ENCODE measurements at places on chromosomes 1 and 21. TPM values are rescaled to one million over a fixed set of nuclear protein-coding genes. Genes with fewer than 3 reads are reported as not detected.

GRCh38 chr1:26180010-26180506 lies 2.8 kb downstream of the CNKSR1 start:
- no peak for ATAC-seq
- no peak overlapping the region for H3K27ac ChIP-seq
- no peaks in the 10 kb centered on the region for H3K27me3 ChIP-seq
- H3K4me3 ChIP-seq = no peak overlapping the region
- H3K4me1 ChIP-seq = no peaks in the 10 kb centered on the region
- no peaks in the 10 kb centered on the region for H3K36me3 ChIP-seq

GRCh38 chr1:56728964-56729363 lies 83.8 kb downstream of the PRKAA2 start:
- no peaks in the 10 kb centered on the region for H3K36me3 ChIP-seq
- peaks cover 13% of the 10 kb centered on the region for H3K27me3 ChIP-seq
- no peaks in the 10 kb centered on the region for H3K4me1 ChIP-seq
- no peak overlapping the region for H3K27ac ChIP-seq
- no peak for ATAC-seq

DNA sequence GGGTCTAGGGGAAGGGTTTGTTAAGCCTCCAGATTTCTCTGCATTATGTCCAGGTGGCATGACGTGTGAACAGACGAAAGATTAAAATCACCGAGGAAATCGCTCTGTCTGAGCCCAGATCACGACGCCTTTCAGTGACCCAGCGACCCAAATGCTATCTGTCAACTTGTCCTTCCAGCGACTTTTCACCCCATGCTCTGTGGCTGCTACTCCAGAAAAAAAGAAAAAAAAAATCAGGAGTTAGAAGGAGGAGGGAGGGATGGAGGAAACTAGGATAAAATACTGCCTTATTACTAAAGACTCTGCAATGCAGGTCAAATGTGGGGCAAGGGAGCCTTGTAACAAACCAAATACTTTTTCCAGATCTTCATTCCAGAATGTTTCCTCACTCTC lies 352.0 kb downstream of the NUF2 start:
- H3K27ac ChIP-seq = no peak overlapping the region
- no peak overlapping the region for H3K4me3 ChIP-seq
- H3K27me3 ChIP-seq = no peaks in the 10 kb centered on the region
- no peaks in the 10 kb centered on the region for H3K36me3 ChIP-seq

Gene TIAM1
- 9.3 TPM for total RNA-seq

- H3K27ac ChIP-seq = peak overlapping the region; percentile 83
- no peaks in the 10 kb centered on the region for H3K36me3 ChIP-seq
- peaks cover 33% of the 10 kb centered on the region for H3K4me1 ChIP-seq
- H3K4me3 ChIP-seq = no peak overlapping the region
- no peak for ATAC-seq
These were observed 1.1 kb upstream of the TRIM62 start for GRCh38 chr1:33182896-33183295.

DNA sequence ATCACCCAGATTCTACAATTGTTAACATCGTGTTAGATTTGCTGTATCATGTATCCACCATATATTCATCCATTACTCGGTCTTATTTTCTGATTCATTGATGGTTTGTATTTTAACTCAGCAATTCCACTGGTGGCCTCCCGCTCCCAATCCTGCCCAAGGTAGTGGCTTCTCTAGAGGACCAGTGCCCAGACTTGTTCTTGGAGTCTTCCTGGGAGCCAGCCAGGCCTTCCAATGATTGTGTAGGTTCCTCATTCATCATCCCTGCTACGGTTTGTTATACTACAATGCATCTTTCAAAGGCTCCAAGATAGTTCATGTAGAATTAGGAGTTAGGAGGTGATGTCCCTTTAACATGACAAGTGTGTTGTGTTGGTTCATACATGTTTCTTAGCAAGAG lies 451.1 kb downstream of the SETD4 start:
- ATAC-seq = no peak
- no peak overlapping the region for H3K4me3 ChIP-seq
- H3K4me1 ChIP-seq = no peaks in the 10 kb centered on the region

GRCh38 chr1:101002551-101002950 lies 23.0 kb downstream of the DPH5 start:
- H3K4me3 ChIP-seq = no peak overlapping the region
- H3K4me1 ChIP-seq = no peaks in the 10 kb centered on the region

Gene MTARC1
- total RNA-seq = 4.5 TPM

- no peaks in the 10 kb centered on the region for H3K27me3 ChIP-seq
- no peak for ATAC-seq
- no peak overlapping the region for H3K4me3 ChIP-seq
- peaks cover 1% of the 10 kb centered on the region for H3K4me1 ChIP-seq
These were observed 34.2 kb upstream of the TMEM125 start for GRCh38 chr1:43235451-43236121.

Gene LCK
- 0.85 TPM for total RNA-seq

GRCh38 chr1:57003398-57004139 lies 37.8 kb upstream of the C8B start:
- ATAC-seq = no peak
- H3K4me1 ChIP-seq = no peaks in the 10 kb centered on the region
- H3K4me3 ChIP-seq = no peak overlapping the region

DNA sequence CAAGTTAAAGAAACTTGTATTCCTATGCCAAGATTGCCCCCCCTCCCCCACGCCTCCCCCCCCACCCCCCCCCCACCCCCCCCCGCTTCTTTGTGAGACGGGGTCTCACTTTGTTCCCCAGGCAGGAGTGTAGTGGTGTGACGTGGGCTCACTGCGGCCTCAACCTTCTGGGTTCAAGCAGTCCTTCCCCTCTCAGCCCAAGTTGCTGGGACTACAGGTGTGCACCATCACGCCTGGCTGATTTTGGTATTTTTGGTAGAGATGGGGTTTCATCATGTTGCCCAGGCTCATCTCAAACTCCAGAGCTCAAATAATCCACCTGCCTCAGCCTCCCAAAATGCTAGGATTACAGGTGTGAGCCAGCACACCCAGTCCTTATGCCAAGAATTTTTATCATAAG lies 136.6 kb downstream of the POU2F1 start:
- no peak overlapping the region for H3K27ac ChIP-seq
- no peak for ATAC-seq
- no peaks in the 10 kb centered on the region for H3K27me3 ChIP-seq
- no peak overlapping the region for H3K4me3 ChIP-seq
- H3K4me1 ChIP-seq = no peaks in the 10 kb centered on the region

Gene INAVA
- total RNA-seq = not detected

GRCh38 chr1:173062150-173062938 lies 11.6 kb upstream of the TNFSF18 start:
- no peaks in the 10 kb centered on the region for H3K27me3 ChIP-seq
- peaks cover 3% of the 10 kb centered on the region for H3K4me1 ChIP-seq
- H3K4me3 ChIP-seq = no peak overlapping the region
- no peaks in the 10 kb centered on the region for H3K36me3 ChIP-seq
- no peak overlapping the region for H3K27ac ChIP-seq
- no peak for ATAC-seq

Gene PARK7
- 250 TPM for total RNA-seq

Gene SLAMF8
- total RNA-seq = 4.2 TPM

GRCh38 chr1:173204693-173205092 lies 2.4 kb downstream of the TNFSF4 start:
- H3K27me3 ChIP-seq = no peaks in the 10 kb centered on the region
- no peaks in the 10 kb centered on the region for H3K36me3 ChIP-seq
- H3K27ac ChIP-seq = no peak overlapping the region

Gene PRRC2C
- 78.5 TPM for total RNA-seq

Gene CPLANE2
- 6.6 TPM for total RNA-seq

Gene HS2ST1
- total RNA-seq = 17.0 TPM

- H3K27ac ChIP-seq = peak overlapping the region; percentile 100
- H3K27me3 ChIP-seq = no peaks in the 10 kb centered on the region
- peaks cover 22% of the 10 kb centered on the region for H3K4me1 ChIP-seq
- peaks cover 18% of the 10 kb centered on the region for H3K36me3 ChIP-seq
These were observed 755 bp upstream of the THRAP3 start for GRCh38 chr1:36223381-36223995.

Gene COL6A1
- total RNA-seq = 1,231 TPM

DNA sequence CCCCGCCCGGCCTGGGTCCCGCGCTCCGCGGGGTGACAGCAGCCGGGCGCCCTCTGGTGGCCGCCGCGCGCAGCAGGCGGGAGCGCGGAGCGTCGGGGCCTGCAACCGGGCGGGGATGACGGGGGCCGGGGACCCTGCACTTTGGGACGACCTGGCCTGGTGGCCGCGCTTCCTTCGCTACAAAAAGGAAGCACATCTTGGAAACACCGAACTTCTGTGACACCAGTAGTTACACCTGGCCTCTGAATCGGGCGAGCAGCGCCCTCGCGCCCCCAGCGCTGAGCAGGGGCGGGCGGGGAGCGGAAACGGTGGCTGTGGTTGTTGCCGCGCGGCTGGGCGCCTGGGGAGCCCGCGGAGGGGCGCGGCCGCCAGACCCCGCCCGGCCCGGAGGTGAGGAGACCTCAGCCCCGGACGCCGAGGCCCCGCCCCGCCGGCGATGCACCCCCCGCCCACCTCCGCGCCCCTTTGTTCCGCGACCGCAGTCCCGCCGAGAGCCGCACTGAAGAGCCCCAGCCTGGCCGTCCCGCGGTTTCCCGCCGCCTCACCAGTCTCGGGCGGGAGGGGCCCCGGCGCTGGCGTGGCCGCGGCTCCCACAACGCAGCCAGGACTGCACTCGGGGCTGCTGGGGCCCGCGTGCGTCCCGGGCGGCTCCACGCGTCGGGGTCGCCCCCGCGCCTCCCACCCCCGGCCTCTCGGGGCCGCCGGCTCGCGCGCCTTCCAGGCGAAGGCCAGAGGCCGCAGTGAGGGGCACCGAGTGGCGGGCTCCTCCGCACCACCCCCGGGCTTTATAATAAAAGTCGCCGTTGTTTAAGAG lies 59.3 kb downstream of the H3-3A start:
- H3K27ac ChIP-seq = peak overlapping the region; percentile 81
- H3K36me3 ChIP-seq = no peaks in the 10 kb centered on the region
- peak overlapping the region; percentile 80 for H3K4me3 ChIP-seq
- ATAC-seq = peak; percentile 86
- H3K4me1 ChIP-seq = peaks cover 24% of the 10 kb centered on the region

DNA sequence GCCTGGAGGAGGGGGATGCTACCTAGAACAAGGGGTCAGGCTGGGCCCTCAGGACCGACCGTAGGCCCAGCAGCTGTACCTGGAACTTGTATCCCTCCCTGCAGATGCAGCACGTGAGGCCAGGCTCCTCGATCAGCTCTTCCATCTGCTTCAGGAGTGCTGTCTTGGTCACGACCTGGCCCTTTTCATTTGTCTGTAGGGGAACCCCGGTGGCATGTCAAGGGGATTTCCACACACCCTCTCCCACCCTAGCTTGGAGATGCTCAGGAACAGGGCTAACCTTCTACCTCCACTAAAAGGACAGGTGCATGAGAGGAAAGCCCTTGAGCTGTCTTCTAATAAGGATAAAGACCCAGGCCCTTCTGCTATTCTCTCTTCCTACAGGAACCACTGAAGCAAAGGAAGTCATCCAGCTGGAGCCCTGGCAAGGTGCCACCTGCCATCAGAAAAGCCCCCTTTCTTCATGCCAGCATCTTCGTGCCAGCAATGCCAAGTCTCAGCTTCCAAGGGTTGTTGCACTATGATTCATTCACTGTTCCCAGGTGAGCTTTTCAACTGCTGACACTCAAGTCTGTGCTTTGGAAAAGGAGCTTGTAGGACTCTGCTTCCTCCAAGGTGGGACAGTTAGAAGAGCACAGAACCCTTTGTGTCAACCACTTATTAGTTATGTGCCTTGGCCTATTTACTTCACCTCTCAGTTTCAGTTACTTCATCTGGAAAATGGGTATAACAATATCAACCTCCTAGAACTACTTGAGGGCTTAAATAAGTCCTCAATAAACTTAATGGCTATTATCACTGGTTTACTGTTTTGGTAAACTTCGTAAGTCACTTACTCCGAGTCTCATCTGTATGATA lies 122.1 kb downstream of the UBR4 start:
- peaks cover 48% of the 10 kb centered on the region for H3K4me1 ChIP-seq
- H3K27ac ChIP-seq = no peak overlapping the region
- no peaks in the 10 kb centered on the region for H3K36me3 ChIP-seq
- ATAC-seq = no peak
- H3K27me3 ChIP-seq = no peaks in the 10 kb centered on the region

DNA sequence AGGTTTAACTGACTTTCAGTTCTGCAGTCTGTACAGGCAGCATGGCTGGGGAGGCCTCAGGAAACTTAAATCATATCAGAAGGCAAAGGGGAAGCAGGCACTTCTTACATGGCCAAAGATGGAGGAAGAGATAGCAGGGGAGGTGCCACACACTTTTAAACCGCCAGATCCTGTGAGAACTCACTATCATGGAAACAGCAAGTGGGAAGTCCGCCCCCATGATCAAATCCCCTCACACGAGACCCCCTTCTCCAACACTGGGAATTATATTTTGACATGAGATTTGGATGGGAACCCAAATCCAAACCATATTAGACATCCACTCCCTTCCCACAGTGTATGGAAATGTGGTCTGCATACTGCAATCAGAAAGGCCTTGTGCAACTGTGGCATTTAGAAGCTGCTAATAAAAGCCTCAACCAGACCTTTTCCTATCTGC lies 148.2 kb downstream of the FCRL5 start:
- peaks cover 6% of the 10 kb centered on the region for H3K27me3 ChIP-seq
- H3K4me1 ChIP-seq = no peaks in the 10 kb centered on the region
- no peak for ATAC-seq
- no peak overlapping the region for H3K27ac ChIP-seq

GRCh38 chr1:53281133-53281532 lies 42.8 kb upstream of the MAGOH start:
- H3K36me3 ChIP-seq = no peaks in the 10 kb centered on the region
- ATAC-seq = no peak
- H3K27me3 ChIP-seq = peaks cover 17% of the 10 kb centered on the region
- no peaks in the 10 kb centered on the region for H3K4me1 ChIP-seq

- no peak overlapping the region for H3K4me3 ChIP-seq
- H3K36me3 ChIP-seq = no peaks in the 10 kb centered on the region
- no peak overlapping the region for H3K27ac ChIP-seq
- no peak for ATAC-seq
These were observed 2.8 kb downstream of the SPATC1L start for GRCh38 chr21:46181436-46181835.

DNA sequence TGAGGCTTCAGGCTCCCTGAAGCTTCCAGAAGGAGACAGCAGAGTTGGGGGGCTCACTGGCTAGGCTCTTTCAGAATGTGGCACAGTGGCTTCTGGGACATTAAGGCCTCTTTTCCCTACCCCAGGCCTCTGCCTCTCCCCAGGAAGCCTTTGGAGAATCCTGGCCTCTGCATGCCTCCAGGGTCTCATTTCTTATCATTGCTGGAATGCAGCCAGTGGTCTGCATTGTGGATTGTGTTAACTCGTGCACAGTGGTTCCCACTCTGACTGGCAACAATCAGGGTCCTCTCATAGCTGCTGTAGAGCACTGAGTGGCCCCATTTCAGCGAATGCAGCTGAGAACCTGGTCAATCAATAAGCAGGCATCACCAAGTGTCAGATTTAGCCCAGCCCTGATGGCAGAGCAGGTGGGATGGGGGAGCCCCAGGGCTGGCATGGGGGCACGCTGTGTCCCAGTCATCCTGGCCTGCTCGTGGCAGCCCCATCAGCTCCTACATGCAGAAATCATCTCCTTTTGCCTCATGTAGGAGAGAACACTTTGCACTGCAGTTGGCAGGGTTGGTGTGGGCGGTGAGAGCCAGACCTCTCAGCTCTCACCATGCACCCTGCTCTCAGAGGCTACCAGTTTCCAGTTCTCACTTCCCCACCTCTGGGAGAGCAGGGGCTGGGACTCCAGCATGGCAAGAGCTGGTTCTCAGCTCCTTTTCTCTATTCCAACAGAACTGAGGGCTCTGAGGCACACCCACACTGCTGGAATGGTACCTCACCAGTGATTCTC lies 13.4 kb downstream of the ADORA1 start:
- no peak overlapping the region for H3K4me3 ChIP-seq
- H3K27ac ChIP-seq = no peak overlapping the region
- H3K36me3 ChIP-seq = no peaks in the 10 kb centered on the region
- peaks cover 4% of the 10 kb centered on the region for H3K27me3 ChIP-seq
- no peaks in the 10 kb centered on the region for H3K4me1 ChIP-seq
- ATAC-seq = no peak

Gene CITED4
- total RNA-seq = 15.6 TPM

Gene TENT5C
- total RNA-seq = 6.1 TPM
